ENCODE measurements at places on chromosomes 3 and 15.

- DNase-seq: no peak
Measured at GRCh38 chr3:128786434-128787020, 60.5 kb downstream of the RAB7A start.

DNA sequence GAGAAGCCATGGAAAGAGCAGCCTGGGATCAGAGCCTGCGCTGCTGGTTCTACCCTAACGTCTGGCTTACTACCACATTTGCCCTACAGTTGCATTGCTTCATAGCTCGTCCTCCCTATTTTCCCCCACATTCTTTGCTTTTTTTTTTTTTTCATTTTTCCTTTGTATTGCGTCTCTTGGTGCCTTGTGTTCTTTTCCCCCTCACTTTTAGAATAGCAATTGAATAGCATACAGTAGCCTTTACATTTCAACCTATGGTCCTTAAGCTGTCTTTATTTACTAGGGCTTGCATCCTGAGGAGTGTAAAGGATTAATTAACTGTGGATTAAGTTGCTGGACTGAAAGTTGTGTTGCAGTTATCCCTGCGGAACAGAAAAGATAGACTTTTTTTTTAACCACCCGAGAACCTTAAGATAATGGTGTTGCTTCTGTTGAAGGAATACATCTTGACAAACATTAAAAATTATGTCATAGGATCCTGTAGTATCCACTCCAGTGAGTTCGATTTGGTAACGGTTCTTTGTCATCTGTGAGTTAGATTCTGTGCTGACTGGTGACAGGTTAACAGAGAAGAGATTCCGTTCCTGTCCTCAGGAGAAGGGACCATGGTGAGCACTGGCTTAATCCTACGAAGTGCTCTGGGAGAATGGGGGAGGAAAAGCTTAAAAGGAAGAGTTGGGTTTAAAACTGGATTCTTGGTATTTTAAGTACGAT lies 417.4 kb upstream of the NAALADL2 start:
- no peak for DNase-seq

- DNase-seq: no peak
Measured at GRCh38 chr3:107833043-107833442, 257.8 kb downstream of the CD47 start.

DNA sequence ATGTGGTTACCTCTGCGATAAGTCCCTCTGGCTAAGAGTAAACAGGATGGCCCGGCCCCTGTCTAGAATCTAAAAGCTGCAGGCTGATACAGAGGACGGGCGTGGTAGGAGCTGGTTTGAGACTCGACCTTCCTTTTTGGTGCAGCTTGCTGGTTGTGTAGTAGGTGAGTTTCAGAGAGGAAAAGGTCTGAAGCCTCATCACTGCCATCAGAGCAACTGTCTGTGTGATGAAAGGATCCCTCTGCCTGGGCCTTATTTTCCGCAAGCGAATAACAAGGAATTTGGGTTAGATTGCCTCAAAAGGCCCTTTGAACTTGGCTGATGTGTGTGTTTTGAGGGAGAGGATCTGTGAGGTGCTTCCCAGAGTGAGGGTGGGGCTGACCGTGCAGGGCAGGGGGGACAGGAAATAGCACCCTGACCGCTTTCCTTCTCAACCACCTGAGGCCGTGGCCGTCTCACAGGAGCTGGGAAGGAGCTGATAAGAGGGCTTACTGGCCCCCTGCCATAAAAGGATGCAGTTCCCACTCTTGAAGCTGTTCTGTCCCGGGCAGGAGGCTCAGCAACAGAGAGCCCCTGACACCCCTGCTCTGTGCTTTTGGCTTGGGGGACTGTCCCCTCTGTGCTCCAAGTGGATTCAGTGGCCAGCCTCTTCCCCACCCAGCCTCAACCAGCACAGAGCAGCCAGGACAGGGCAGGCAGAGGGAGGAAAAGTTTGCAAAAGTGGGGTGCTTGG lies 45.6 kb upstream of the TFRC start:
- DNase-seq: no peak

- no peak for DNase-seq
Measured at GRCh38 chr3:26081166-26081565, 291.3 kb downstream of the OXSM start.

DNA sequence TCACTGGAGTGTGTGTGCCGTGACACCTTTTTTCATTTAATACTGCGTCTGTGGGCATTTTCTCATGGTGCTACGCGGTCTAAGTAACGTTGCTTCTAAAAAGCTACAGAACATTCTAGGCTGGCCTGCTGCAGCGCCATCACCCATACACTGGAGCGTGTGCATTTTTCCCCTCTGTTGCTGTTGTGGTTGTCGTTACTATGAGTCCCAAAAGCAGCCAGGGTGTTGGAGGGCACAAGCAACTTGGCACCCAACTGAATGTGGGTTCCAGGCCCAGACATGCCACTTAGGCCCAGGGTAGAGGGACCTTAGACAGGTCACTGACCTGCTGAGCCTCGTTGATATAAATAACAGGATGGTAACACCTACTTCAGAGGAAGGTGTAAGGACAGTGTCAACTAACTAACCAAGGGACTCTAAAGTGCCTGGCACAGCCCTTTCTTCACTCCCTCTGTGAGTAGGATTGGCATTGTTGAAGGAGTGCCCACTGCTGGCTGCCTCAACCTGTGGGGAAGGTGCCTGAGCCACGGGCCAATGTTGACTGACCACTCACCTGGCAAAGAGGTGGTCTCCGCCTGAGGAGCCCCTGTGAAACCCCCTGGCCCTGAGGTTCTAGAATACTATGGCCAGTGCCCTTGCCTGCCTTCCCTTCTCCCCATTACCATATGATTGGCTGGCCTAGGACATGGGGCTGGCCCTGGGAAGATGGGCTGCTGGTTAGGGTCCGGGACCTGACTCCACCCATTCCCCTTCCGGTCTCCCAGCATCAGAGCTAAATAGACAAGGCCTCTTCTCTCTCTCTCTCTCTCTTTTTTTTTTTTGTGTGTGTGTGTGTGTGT lies 3.5 kb downstream of the CSK start:
- DNase-seq: no peak

DNA sequence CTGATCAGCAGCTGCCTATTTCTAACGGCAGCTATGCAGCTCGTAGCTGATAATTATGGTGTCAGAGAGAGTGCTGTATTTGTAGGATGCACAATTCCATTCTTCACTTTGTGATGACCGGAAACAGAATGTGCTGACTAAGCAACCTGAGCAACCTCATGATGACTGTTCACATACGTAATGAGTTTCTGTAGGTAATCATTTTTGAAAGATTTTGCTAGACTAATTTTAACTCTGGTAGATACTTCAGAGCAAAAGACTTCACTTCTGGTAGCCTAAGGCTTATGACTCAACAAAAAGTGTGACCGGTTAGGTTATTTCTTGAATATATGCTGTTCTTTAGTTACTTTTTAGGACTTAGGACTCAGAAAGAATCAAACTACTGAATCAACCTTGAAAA lies 567.7 kb downstream of the NAALADL2 start:
- no peak for DNase-seq

- DNase-seq: no peak
Measured at GRCh38 chr3:177633671-177634207, 436.5 kb upstream of the TBL1XR1 start.

- no peak for DNase-seq
Measured at GRCh38 chr3:72407766-72408165, 440.5 kb downstream of the SHQ1 start.

DNA sequence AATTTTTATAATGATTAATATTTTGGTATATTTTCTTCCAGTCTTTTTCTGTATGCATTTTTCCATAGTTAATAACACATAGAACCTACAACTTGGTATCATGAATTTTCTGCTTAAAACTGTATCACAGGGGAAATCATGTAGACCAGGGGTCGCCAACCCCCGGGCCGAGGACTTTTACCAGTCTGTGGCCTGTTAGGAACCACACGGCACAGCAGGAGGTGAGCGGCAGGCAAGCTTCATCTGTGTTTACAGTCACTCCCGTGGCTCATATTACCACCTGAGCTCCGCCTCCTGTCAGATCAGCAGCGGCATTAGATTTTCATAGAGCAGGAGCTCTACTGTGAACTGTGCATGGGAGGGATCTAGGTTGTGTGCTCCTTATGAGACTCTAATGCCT lies 54.7 kb downstream of the RPL22L1 start:
- no peak for DNase-seq
